ENCODE measurements at places on chromosomes 6 and 20. TPM values are rescaled to one million over a fixed set of nuclear protein-coding genes. Genes with fewer than 3 reads are reported as not detected.

The MRPS26 gene
- total RNA-seq: 70.0 TPM

The ARMH2 gene
- 0.40 TPM for total RNA-seq

The RSPO3 gene
- not detected for total RNA-seq

The LMBRD1 gene
- 14.6 TPM for total RNA-seq

The HLA-DQB2 gene
- not detected for total RNA-seq

The PTPN1 gene
- total RNA-seq: 66.6 TPM

The LPIN3 gene
- 0.87 TPM for total RNA-seq

The RFX6 gene
- total RNA-seq: not detected

Measured in activated CD8-positive, alpha-beta T cell treated with anti-CD3 and anti-CD28 coated beads for 36 hours (primary cell).